ENCODE measurements at places on chromosomes 16 and 17. TPM values are rescaled to one million over a fixed set of nuclear protein-coding genes. Genes with fewer than 3 reads are reported as not detected.

The HES7 gene
- total RNA-seq = not detected

The ITGAL gene
- total RNA-seq = 16.5 TPM

The ALOX15 gene
- 3.3 TPM for total RNA-seq

The GPR179 gene
- total RNA-seq = under 0.01 TPM

The MT1A gene
- 141 TPM for total RNA-seq

The CCT6B gene
- total RNA-seq = 6.2 TPM

The TEX14 gene
- under 0.01 TPM for total RNA-seq

The KRTAP4-16 gene
- not detected for total RNA-seq

The CXCL16 gene
- total RNA-seq = 16.5 TPM

The NPIPB13 gene
- total RNA-seq = 2.4 TPM

The GABARAP gene
- total RNA-seq = 350 TPM

The OTOA gene
- total RNA-seq = 0.44 TPM

The HS3ST6 gene
- not detected for total RNA-seq

The TNFRSF12A gene
- total RNA-seq = 20.7 TPM

The SLC16A6 gene
- 0.98 TPM for total RNA-seq

The STX1B gene
- total RNA-seq = 0.49 TPM

The HCRT gene
- not detected for total RNA-seq

The SEPTIN1 gene
- total RNA-seq = 4.4 TPM

The CA7 gene
- not detected for total RNA-seq

The PYDC1 gene
- total RNA-seq = not detected

The TMEM238L gene
- total RNA-seq = not detected

The PRPSAP1 gene
- 77.2 TPM for total RNA-seq

The ABCC3 gene
- 23.1 TPM for total RNA-seq

The CCL16 gene
- total RNA-seq = not detected

Data from subcutaneous adipose tissue (tissue), 4 donors.